ENCODE measurements at places on chromosomes 7 and 10.

DNA sequence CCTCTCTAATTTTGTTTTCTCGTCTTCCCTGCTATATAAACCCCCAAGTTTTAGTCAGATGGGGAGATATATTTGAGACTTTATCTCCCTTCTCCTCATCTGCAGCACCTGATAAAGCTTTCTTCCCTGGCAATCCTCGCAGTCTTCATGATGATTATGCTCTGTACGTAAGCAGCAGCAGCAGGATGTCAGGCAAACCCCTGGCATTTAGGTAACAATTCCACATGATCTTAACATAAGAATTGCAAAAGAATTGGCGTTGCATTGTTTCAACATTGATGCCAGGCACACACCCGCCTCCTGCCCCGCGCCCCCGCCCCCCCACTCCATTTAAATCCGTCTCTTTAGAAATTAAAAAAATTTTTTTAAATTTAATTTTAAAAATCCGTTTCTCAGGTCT lies 6.1 kb downstream of the PKD1L1 start:
- no peak for DNase-seq

DNA sequence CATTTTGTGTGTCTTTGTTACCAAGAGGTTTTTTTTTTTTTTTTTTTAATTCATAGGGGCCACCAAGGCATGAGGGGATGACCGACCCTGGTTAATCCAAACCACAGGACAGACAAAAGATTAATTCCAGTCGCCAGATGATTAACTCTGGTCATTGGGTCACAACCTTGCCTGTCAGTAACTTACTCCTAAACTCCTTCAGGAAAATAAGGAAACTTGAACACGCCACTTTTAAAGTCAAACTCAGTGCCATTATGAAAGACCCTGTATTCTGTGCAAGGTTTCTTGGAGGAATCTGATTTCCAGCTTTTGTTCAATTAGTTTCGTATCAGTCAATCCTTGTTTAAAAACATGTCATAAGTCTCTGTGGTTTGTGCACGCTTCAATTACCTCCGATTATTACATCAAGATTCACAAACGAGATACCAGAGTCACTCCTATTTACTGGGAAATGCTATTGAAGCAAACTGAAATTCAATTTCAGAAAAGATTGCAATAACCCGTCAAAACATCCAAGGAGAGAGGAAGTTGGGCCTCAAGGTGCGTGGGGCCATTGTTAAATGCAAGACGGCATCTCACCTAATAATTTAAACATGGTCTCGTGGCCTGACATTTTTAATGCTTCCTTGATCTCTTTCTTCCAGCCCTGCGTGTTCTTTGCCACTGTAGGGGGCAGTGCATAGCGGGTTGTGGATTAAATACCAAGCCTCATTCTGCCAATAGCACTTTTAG lies 44.0 kb downstream of the NRP1 start:
- no peak for DNase-seq

DNA sequence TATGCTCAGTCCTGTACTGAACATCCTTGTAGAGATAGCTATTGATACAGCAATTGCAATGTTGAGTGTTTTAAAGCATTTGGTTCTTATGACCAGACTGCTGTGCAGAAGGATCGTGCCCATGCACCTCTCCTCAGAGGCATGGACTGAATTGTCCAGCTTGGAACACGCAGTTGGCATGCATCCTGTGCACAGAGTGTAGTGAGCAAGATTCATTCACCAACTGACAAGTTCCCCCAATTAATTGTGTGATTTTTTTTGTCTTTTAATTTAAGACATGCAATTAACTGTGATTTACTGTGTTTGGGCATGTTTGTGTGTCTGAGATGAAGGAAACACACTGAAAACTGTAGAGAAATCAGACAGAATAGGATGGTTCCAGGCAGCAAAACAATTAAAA lies 323.7 kb downstream of the CDK14 start:
- no peak for DNase-seq

DNA sequence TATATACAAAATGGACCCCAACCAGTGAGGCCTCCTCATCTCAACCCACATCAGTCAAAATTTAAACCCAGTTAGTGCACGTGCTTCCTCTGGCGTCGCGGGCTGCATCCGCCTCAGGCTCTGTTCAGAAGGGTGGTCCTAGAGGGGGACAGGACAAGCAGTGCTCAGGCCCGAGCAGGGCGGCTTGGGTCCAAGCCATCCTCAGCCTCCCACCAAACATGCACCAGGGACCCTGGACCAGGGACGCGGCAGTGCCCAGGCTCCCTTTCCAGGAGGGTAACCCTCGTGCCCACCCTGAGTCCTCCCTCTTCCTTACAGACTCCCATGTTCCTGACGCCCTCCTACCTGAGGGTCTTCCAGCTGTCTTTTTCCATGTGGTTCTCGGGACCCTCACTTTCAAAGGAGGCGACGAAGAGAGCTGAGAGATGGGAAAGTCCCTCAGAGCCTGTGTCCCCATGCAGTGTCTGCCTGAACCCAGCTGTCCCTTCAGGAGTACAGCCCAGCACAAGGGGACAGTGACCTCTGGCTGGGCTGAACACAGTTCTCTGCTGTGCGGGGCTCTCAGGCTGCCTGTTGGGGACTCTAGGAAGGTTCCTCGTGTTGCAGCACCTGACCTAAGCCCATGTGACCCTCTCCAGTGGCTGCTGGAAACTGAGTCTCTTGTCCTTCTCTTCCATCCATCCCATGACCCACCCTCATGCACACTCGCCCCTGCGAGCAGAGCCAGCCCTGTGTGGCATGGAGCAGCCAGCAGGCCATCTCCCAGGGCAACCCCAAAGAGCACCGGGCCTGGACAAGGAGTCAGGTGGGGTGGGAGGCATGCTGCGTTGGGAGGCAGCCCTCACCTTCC lies 58.1 kb downstream of the CSGALNACT2 start:
- DNase-seq: no peak

GRCh38 chr7:73350306-73351068 lies 22.5 kb downstream of the FKBP6 start:
- DNase-seq: no peak

- no peak for DNase-seq
Observed at GRCh38 chr7:2162959-2163358, 69.8 kb downstream of the MAD1L1 start.

- no peak for DNase-seq
Observed at GRCh38 chr10:63614371-63614891, 93.2 kb downstream of the REEP3 start.

DNA sequence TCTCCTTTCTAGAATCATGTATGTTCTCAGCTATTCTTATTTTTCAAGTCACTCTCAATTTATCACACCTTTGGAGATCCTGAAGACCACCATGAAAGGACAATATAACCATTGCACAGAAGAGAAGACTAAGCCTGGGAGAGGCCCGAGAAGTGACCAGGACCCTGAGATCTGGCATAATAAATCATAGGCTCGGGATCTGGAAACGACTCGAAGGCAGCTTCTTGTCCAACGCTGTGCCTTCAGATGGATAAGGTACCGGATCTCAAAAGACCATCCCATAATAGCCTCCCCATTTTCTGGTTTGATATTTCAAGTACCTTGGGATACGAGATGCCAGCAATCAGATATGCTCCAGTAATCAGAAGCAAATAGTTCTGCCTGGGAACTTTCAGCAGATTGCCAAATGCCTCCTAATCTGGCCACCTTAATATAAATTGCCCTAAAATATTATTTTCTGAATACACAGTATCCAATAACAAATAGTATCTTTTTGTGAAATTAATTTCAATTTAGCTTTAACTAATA lies 179.2 kb upstream of the ZMIZ1 start:
- DNase-seq: no peak

DNA sequence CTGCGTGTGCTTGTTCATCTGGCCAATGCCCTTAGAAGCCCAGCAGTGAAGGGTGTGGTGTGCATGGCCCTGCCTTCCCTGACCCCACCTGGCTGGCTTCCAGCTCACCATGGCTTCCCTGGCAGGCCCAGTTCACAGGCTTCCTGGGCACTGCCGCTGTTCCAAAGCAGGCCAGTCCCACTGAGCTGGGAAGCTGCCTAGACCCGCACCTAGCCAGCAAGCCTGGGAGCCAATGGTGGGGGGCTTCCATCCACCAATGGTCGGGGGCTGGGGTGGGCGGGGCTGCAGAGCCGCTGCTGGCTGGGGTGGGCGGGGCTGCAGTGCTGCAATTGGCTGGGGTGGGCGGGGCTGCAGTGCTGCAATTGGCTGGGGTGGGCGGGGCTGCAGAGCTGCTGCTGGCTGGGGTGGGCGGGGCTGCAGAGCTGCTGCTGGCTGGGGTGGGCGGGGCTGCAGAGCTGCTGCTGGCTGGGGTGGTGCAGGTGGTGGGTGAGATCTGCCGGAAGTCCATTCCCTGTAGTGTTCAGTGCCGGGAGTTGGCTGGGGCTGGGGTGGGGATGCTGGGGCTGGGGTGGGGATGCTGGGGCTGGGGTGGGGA lies 12.4 kb downstream of the CALY start:
- peak; percentile 33 for DNase-seq

DNA sequence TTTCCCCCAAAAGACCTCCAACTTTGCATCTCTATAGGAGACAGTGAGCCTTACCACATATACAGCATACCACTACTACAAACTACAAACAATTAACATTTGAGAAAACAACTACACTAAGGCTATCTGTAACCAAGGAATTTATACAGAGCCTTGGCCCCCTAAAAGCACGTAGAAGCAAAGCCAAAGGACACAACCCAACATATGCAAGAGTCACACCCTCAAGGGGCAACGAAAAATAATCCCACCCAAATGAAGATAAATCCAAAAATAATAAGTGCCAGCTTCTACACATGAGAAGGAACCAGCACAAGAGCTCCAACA lies 149.5 kb downstream of the ZEB1 start:
- DNase-seq: no peak

DNA sequence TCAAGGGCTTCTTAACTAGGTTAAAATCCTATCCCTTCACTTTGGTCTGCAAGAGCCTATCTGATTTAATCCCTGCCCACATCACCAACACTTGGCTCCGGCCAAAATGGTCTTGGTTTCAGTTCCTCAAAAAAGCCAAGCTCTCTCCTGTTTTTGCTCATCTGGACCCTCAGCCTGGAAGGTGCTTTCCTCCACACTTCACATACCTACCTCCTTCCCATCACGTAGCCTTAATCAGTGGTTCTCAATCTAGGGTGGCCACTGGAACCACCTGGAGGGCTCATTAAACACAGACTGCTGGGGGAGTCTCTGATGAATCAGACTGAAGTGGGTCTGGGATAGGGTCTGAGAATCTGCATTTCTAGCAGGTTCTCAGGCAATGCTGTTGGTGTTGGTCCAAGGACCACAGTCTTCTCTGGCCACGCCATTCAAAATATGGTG lies 227.0 kb upstream of the AOAH start:
- DNase-seq: no peak

- DNase-seq: no peak
Observed at GRCh38 chr7:120221666-120222065, 51.3 kb upstream of the KCND2 start.

DNA sequence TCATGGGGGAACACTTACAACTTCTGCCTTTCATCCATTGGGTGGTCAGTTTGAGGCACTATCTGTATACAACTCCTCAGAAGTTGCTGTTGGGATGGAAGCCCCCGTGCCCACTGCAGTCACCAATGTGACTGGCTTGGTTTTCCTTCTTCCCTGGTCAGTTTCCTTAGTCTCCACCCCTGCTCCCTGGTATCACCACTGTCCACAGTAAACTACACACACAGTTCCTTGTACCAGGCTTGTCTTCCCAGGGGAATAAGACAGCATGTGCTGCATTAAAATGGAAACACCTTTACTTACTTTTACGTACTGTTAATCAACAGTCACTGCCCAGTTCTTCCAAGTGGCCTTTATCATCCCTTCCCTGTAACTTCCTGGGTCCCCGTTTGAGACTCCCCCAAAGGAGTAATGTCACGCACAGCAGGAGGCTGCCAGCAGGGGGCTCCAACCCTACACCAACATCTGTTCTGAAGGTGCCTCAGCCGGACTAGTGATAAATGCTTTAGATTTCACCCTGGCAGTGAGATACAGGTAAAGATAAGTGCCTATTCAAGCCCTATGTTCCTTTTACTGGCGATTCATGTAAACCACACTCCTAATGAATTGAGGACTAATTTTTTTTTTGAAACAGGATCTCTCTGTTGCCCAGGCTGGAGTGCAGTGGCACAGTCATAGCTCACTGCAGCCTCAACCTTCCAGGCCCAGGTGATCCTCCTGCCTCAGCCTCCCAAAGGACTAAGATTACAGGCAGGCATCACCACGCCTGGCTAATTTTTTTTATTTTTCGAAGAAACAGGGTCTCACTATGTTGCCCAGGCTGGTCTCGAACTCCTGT lies 45.3 kb upstream of the PIK3AP1 start:
- DNase-seq: peak; percentile 72

DNA sequence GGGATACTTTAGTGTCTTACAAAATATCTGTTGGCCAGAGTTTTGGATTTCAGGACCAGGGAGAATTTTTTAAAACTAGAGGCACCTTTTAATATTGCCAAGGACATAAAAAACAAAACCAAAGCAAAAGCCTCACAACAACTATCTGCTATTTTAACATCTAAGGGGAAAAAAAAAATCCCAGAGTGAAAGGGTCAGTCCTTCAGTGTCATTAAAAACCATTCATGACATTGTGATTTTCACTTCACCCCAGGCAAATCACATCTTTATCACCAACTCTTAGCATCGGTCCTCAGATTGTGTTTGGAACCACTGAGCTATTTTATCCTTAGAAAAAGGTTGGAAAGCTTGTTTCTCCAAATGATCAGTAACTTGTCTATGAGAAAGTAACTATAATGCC lies 10.7 kb downstream of the CEP41 start:
- DNase-seq: no peak

GRCh38 chr10:24467136-24467535 lies 256.6 kb downstream of the ARHGAP21 start:
- no peak for DNase-seq

GRCh38 chr7:92528188-92528957 lies at the start of the genes PEX1 and RBM48:
TSS of gene PEX1 (minus strand) at chr7:92528520. CDS start at chr7:92528435, 85 bp downstream.
TSS of gene RBM48 (plus strand) at chr7:92528795. CDS start at chr7:92528814, 19 bp downstream.
- DNase-seq: peak; percentile 89

- DNase-seq: no peak
Observed at GRCh38 chr10:97222326-97222961, 36.7 kb upstream of the SLIT1 start.

DNA sequence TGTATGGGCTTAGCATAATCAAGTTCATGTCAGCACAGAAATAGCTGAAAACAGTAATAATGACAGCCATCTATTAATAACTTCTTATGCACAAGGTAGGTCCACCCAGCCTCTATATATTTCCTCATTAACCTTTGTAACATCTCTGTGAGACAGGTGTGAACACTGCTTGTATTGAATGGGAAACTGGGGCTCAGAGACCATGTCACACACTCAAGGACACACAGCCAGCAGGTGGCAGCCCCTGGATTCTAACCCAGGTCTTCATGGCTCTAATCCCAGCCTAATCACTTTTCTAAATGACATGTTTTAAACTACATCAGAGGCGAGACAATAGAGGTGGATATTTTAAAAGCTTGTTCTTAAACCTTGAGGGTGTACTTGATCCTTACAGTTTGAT lies 591.4 kb downstream of the PARD3 start:
- no peak for DNase-seq
